AG08395 (cell line): ENCODE measurements at places on chromosomes 1 and 21.

- DNase-seq: no peak
Observed at GRCh38 chr1:18351735-18352134, 129.0 kb upstream of the KLHDC7A start.

DNA sequence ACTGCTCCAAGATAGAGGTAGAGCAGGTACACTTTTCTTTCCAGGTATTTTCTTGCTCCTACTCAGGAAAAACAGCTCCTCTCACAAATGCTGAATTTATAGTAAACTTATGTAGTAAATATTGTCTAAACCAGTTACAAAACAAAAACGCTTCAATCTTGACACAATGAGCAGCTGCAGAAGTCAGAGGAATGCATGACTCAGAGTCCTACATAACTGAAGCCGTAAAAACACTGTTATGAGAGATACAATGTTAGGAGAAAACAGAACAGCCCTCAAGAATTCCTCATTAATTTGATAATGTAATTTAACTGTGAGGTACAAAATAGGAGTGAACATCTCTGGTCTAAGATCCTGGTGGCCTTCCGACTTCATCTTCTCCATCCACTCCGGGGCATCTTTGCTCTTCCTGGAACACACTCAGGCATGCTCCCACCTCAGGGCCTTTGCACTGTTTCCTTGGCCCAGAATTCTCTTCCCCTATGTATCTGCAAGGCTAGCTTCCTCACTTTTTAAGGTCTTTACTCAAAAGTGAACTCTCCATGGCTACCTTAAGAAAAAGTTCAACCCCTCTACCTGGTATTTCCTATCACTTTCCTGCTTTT, 138.5 kb downstream of the SLC45A1 start:
- DNase-seq: peak; percentile 77

DNA sequence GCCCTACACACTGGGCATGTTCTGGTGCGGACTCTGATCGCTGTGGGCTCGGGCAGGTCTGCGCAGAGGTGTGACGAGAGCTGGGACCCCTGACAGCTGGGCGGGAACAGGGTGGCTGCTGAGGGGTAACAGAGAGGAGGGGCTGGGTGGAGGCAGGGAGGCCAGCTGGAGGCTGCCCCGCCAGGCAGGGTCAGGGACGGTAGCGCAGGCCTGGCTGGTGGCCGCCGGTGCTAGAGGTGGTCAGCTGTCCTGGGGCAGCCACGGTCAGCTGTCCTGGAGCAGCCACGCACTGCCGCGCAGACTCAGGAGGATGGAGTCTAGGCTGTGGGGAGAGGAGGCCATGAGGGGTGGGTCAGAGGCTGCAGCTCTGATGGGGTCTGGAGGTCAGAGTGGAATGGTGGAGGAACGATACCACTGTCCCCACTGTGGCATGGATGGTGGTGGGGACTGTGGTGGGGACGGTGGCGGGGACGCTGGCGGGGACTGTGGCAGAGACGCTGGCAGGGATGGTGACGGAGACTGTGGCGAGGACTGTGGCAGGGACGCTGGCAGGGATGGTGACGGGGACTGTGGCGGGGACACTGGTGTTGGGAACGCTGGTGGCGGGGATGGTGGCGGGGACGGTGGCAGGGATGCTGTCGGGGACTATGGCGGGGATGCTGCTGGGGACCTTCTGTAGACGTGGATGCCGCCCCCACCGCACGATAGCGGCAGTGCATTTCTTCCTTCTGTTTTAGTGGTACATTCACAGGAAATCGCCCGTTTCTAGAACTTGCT, 21.3 kb upstream of the LRRC3 start:
- no peak for DNase-seq

- DNase-seq: peak; percentile 21
Observed at GRCh38 chr1:197775282-197776262, at the start of gene DENND1B. Gene DENND1B (minus strand): TSS chr1:197775480. CDS start chr1:197775155, 325 bp downstream.

GRCh38 chr1:77511440-77511840, 171.0 kb downstream of the ZZZ3 start:
- DNase-seq: peak; percentile 86

- DNase-seq: peak; percentile 27
Observed at GRCh38 chr1:7387053-7387927, 383.8 kb upstream of the VAMP3 start.

DNA sequence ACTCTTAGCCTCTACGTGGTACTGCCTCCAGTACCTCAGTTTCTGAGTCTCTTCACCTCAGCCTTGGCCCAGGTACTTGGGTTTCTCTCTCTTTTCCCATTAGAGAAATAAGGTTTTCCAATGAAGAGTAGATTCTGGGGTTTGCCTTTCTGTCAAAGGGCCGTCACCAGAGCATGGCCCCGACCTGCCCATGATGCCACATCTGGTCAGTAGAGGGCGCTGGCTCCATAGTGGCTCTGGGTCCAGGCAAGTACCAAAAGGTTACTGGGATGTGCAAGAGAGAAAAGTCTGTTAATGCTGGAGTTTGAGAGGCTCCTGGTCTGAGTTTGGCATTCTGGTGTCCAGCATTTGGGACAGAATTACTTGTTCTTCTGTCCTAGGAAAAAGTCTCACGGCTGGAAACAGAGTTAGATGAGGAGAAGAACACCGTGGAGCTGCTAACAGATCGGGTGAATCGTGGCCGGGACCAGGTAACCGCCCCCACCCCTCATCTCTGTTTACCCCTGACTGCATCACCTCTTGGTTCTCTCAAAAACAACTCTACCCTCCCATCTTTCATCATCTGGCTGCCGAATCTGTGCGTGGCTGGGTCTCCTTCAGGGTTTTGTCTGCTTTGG, 5.3 kb upstream of the TUFT1 start:
- DNase-seq: peak; percentile 84

DNA sequence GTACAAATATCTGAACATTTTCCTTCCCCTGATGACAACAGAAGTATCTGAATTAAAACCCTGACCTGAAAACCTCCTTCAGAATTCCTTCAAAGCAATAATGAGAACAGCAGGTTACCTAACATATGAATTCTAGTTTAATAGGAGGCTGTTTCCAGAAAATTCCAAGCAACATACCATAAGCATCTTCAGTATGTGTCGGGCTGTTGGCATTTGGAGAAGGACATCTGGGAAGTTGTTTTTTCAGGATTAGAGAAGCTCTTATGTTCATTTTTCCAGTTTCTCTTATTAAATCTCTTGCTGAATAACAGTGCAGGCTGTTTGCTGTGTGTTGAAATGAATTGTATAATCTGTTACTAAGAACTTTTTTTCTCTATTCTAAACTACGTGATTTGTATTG, 101.5 kb downstream of the PLA2G4A start:
- DNase-seq: no peak

GRCh38 chr21:31103163-31103562, 64.9 kb upstream of the KRTAP19-8 start:
- DNase-seq: no peak

DNA sequence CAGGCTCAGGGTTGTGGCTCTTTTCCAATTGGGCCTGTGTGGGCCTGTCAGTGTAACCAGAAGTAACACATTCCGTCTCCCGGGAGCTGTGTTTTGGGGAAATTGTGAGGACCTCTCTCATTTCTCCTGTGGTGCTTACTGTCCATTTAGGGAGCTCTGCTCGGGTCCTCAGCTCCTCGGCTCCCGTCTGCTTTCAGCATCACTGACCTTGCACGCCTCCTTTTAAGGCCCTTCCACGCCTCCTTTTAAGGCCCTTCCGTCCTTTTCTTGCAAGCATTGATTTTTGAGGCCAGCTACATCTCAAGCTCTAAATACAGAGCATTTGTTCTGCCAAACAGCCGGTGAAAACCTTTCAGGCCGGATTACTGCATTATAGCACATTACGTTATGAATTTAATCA, 9.7 kb downstream of the CA6 start:
- DNase-seq: no peak

- DNase-seq: no peak
Observed at GRCh38 chr21:46157396-46157986, 2.1 kb upstream of the FTCD start.
